ENCODE measurements at places on chromosomes 1 and 21.

DNA sequence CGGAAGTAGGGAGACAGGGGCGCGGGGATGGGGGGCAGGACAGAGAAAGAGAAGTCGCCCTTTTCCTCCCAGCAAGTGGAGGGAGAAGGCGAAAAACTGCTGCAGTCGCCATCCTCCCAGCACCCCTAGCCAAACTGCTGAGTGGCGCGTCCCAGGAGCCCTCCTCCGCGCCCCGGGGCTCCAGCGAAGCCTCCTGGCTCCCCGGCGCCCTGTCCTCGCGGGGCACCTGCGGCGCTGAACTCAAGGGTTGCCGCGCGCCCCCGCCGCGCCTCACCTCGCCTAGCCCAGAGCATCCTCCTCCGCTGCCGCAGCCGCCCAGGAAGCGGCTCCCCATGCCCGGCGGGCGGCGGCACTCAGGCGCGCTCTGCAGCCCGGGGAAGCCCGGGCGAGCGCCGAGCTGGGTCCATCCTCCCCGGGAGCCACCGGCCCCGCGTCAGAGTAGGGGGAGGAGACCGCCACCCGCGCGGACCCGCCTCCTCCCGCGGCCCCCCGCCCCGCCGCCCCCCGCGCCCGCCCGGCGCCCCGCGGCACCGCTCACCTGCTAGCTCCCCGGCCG, at the start of gene DAB1:
DAB1 (minus strand) TSS at position 405 of the 556 bp plus-strand sequence. CDS start 133,030 bp downstream, outside the sequence.
- no peak for DNase-seq

- DNase-seq, result no peak
These were observed 436.2 kb downstream of the MATN1 start for GRCh38 chr1:30286988-30287839.

DNA sequence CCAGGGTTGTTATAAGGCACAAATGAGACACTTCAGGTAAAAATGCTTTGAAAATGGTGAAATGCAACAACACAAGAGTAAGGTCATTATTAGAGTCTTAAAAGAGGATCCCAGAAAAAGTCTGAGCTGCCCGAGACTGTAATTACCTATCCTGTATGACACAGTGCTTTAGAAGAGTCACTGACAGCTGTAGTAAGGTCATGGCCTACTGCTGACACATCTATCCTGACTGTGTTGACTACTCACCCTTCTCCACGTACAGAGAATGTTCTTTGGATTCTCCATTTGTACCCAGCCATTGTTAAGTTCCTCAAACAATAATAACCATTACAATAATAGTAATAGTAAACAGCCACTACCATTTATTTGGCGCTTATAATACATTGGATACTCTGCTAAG, 104.4 kb downstream of the CACHD1 start:
- DNase-seq, result no peak

DNA sequence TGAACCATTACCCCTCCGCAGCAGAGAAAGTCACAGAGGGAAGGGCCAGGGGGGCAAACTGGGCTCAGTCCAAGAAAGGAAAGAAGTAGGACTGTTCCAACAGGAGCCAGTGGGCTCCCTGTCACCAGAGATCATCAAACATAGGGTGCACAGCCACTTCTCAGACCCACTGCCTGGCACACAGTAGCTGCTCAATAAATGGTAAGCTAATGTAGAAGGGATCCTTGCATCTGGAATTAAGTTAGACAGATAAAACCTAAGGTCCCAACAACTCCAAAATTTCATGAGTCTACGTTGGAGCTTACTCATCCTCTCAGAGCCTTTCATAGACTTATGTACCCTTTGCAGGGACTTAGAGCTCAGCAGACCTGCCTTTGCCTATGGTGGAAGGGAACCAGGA, 3.5 kb downstream of the BLACAT1 start:
- DNase-seq, result no peak

DNA sequence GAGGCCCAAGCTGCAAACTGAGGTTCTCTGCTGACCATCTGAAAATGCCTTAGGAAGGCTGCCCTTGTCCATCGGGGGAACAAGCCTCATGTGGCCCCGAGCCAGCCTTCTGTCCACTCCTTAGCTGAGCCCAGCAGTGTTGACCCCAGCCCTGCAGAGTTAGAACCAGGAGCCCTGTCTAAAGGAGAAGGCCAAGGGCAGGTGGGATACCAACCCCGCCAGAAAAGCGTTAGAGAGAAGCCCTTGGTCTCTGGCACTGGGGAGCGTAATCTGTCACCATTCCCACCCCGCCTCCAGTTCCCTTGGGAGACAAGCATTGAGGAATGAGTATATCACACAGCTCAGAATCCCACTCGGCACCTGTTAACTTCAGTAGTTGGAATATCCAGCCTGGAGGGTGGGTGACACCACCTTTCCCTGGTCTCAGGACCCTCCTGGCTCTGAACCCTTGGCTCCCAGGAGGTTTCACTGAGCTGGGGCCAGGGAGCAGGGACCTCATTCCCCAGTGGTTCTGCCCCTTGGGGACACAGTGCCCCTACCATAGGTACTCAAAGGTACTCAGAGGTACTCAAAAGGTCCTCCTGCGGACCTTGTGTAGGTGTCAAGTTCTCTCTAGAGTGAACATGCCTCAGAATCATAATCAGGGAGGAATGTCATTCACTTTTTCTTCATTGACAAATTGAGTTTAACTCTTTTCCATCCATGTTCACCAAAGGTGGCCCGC, 16.4 kb downstream of the ETS2 start:
- DNase-seq, result no peak

GRCh38 chr1:239232921-239233320, 153.4 kb upstream of the CHRM3 start:
- DNase-seq, result no peak

DNA sequence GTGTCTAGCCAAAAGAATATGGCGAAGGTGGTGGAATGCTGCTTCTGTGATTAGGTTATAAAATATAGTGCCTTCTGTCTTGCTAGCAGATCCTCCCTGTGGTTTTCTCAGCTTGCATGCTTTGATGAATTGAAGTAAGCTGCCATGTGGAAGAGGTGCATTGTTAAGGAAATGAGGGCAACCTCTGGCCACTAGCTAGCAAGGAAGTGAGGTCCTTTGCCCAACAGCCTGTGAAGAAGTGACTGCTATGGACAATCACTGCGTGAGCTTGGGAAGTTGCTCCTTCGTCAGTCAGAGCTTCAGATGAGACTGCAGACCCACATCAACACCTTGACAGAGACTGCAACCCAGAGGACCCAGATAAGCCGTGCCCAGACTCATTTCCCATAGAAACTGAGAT, 109.4 kb downstream of the GIPC2 start:
- no peak for DNase-seq

All from CD4-positive, alpha-beta T cell treated with Interleukin-17A for 1 hour (primary cell).